ENCODE measurements at places on chromosomes 1 and 21.

DNA sequence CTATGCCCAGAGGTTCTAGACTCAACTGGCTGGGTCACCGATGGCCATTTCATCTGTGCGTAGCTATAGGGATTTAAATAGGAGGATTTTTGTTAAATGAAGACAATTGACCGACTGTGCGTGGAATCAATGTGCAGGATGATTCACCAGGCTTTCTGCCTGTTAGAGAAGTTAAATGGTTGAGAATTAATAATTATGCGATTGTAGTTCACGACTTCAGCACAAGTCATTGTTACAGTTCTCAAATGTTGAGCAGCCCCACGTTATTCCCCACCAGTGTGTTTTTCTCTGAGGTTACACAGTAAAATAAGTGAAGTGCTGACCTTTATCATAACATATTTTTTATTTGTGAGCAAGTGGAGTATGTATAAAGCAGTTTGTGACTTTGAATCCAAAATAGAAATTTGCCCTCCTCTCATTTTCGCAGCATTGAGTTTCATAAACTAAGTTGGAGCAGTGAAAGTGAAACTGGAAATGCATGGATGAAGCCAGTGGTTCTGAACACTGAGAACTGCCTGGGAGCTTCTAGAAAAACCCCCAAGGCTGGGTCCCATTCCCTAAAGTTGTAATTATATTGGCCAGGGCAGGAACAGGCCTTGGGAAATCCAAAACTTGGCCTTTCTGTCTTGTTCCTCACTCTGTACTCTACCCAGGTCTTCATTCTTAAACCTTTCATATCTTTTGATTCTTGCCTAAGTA is 102.6 kb downstream of the GALNT2 start:
- DNase-seq = no peak

DNA sequence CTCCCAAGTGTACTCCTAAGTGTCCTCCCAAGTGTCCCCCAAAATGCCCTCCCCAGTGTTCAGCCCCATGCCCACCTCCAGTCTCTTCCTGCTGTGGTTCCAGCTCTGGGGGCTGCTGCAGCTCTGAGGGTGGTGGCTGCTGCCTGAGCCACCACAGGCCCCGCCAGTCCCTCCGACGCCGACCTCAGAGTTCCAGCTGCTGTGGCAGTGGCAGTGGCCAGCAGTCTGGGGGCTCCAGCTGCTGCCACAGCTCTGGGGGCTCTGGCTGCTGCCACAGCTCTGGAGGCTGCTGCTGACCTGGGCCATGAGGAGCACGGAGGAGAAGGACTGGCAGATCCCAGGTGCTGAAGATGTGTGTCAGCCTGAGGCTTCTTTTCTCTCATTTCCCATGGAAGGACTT is 993 bp downstream of the LCE5A start:
- DNase-seq = no peak

DNA sequence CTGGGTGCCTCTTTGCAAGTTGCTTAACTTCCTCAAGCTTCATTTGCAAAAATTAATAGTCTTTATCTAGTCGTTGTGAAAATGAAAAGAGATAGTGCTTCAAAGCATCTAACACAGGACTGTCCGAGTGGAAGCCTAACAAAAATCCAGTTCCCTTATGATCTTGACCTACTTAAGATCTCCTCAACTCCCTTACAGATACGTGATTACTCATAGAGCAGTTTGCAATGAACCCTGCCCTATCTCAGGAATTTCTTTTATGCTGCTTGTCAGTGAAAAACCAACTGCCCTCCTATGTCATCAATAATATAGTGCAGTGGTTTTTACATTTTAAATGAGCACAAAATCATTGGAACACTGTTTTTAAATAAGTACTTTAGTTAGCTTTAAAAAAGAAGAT is 314.3 kb downstream of the BACH1 start:
- no peak for DNase-seq

DNA sequence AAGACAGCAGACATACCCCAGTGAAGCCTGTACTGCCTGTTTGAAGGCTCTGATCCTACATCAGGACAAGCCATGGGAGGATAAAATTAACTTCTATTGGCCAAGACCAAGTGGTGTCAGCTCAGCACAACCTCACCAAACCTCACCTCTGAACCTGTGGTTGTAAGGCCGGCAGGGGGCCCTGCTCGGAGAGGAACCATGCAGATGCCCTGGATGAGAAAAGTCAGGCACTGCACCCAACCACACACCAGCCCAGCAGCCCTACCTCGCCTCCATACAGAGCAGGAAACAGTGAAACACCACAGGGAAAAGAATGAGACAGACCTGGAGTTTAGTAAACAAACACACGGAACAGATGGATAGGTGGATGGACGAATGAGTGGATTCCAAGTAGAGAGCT is 70.0 kb upstream of the PAX7 start:
- DNase-seq = no peak

DNA sequence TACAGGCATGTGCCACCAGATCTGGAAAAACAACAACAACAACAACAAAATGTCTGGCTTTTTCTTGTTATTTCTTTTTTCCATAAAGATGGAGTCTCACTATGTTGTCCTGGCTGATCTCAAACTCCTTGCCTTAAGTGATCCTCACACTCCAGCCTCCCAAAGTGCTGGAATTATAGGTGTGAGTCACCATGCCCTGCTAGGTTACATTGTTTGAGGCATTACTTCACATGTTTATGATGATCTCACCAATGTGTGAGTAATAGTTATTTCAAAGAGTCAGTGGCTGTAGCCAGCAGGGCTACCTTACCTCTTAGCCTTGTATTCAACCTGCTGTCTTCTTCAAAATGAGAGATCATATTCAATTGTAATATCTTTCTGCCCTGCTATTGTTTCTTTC is 445.7 kb downstream of the AMY1C start:
- DNase-seq = no peak

DNA sequence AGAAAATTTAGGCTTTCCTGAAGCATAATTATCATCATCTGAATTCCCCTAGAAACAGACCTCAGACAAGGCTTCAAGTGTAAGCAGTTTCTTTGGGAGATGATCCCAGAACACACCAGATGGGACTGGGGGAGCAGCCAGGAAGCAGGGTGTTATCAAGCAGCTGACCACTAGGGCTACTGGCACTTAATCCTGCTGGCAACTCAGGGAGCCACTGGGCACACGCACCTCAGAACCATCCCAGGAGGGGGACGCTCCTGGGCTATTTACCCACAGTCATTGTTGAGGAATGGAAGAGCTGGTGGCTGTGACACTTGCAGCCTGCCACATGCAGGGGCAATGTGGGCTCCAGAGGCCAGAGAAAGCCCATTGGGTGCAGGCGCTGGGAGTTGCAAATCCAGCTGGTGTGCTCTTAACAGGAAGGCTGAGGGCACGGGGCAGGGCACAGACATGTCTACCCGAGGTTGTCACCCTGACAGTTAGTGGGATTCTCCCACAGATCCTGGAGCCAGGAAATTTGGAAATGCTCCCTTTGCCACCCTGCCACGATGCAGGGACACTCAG is 15.1 kb upstream of the IL22RA1 start:
- DNase-seq = no peak
